ENCODE measurements at places on chromosomes 12 and 14.

- DNase-seq, result no peak
Observed at GRCh38 chr14:65206448-65207096, 104.3 kb upstream of the MAX start.

DNA sequence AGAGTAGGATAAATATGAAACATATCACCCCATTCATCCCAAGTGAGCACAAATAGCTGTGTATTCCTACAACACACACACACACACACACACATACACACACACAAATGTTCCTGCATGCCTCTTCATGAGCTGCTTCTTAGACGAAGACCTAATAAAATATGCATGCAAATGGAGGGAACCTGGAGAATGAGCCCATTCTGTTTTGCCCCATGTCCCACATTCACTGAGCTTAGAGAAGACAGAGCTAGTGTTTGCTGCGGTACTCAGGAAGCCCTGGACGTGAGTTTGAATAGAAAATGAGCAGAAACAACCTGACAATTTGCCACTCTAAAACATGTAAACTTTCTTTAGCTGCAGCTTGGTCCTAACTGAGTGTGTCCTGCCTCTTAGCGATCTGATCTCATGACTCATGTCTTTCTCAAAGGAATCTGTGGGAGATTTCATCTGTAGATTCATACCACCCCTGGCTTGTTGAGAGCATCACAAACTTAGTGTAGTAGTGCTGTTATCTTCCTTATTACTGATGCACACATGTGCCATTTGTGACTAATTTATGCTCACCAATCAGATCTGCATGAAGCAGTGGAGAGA is 86.8 kb downstream of the ITPR2 start:
- no peak for DNase-seq

DNA sequence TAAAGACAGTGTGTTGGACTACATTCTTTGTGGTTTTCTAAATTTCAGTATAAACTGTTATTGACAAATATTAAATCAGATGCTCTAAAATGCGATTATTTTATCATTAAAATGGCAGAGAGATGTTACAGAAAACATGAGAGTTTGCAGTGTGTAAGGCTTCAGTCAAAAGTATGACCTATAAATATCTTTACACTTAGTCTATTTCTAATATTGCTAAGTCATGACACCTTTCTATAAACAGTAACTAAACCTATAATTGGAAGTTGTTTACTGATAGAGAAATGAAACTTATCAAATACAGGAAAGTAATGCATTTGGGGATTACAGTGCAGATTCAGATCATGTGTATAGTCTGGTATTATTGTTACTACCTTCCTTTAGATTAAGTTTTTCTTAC is 68.9 kb upstream of the YARS2 start:
- DNase-seq, result no peak

DNA sequence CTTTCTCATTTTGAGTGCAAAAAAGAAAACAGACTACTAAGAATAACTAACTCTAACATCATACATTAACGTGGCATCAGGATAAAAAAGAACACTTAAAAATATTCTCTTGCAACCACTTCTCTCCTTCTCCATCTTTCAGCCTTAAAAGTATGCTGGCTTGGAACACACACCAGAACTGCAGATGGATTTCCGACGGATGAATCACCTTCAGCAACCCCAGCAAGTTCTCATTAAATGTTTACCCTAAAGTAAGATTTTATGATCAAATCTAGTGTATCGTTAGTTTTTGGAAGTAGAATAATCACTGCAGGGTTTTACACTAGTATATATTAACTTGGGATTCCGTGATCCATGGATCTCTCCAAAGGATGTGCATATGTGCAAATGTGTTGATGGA is 1.2 kb downstream of the NEK9 start:
- DNase-seq, result no peak

- DNase-seq, result no peak
Observed at GRCh38 chr12:62744551-62744950, 190.4 kb downstream of the PPM1H start.

GRCh38 chr12:92132288-92132687 is 13.4 kb downstream of the BTG1 start:
- no peak for DNase-seq

- DNase-seq, result no peak
Observed at GRCh38 chr14:29339494-29340172, 573.0 kb downstream of the FOXG1 start.

DNA sequence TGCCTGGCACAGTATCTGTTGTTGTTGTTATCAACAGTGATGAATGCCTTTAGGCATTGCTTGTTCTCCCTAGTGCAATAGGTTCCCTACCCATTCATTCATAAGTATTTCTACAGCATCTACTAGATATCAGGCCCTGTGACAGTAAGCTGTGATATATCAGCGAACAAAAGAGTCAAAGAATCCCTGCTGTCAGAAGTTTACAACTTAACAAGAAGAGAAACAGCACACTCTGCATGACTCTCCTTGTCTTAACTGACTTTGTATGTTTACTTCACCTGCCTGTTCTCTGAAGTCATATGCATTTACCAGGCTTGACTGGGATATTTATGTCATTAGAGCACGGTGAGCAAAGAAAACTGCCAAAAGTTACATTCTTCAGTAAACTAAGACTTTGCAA is 452.2 kb upstream of the RPL10L start:
- DNase-seq, result no peak

- DNase-seq, result no peak
Observed at GRCh38 chr14:70366911-70367310, 7.4 kb upstream of the COX16 start.

GRCh38 chr14:93901813-93902212 is 25.3 kb upstream of the FAM181A start:
- no peak for DNase-seq
